ENCODE measurements at places on chromosomes 1 and 21.

DNA sequence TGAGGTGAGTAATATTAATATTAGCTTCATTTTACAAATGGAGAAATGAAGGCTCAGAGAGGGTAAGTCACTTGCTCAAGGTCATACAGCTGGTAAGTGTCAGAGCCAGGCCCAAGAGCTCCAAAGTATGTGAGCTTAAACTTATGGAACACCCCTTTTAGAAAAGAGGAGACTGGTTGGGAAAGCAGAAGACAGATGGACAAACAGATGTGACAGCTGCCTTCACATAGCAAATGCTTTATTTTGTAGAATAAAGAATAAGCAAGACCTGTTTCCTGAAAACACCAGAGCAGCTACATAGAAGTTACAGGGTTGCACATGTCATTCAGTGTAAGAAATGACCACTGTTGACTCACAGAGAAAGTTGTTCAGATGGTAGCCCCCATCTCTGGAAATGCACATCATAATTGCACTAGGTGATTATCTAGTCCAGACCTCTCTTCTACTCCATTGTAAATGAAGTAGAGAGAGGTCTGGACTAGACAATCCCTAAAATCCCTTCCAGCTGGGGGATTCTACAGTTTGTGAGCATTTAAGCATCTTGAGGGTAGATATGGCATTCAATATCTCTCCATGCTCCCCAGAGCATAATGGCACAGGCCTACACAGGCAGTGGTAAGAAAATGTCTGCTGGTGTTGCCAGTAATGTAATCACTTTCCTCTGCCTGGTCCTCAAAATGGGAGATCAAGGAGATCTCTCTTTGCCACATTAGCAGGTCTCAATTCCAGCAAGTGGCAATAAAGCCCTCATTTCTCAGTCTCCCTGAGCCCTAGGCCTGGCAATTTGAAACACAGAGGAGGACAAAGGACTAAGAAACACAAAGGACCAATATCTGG, 188.2 kb upstream of the FGGY start:
- no peak for DNase-seq

GRCh38 chr1:11501491-11501897, 22.5 kb downstream of the DISP3 start:
- DNase-seq: no peak

DNA sequence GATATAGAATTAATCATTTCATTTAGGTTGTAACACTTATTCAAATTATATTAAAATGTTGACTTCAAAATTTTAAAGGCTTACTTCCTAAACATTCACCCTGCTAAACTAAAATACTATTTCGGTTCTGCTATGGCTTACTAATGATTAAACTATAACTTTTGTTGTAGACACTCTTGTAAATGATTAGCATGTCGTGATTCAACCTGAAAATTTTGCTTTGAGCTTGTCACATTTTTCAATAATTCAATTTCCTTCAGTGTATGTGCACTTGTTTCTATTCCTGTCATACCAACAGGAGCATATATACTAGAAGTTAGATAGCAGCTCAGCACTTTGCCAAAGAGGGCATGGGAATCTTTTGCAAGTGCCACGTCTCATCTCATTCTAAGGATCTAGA, 1018.8 kb downstream of the AMY1C start:
- no peak for DNase-seq

- no peak for DNase-seq
Measured at GRCh38 chr1:44425341-44426082, 20.5 kb downstream of the RNF220 start.

GRCh38 chr1:23242414-23242813, 25.1 kb upstream of the HTR1D start:
- DNase-seq: no peak

GRCh38 chr1:3611170-3612019, at the start of gene MEGF6:
MEGF6 (minus strand) TSS chr1:3611508; CDS start chr1:3611268, 240 bp downstream.
- no peak for DNase-seq

GRCh38 chr1:248751142-248751541, 4.4 kb downstream of the LYPD8 start:
- no peak for DNase-seq

DNA sequence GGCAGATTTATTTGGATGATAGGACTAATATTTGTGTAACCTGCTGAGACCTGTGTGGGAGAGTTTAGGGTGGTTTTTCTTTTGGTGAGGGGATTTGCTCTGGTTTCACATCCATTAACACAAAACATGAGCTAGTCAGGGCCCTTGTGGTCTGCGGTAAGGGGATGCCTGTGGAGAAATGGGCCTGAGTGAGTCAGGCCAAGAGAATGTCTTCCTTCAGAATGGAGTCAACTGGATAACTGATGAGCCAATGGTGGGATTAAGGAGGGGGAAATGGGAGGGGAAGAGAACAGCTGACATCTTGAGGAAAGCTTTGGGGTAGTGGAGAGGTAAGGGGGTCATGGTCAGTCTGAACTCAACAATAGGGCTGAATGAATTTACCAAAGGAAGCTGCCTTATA, 13.9 kb downstream of the WNT2B start:
- peak; percentile 88 for DNase-seq

GRCh38 chr1:107147843-107148242, 7.0 kb downstream of the NTNG1 start:
- DNase-seq: no peak

- DNase-seq: no peak
Measured at GRCh38 chr1:152227310-152227928, 3.4 kb upstream of the HRNR start.

- DNase-seq: no peak
Measured at GRCh38 chr1:112997781-112998180, 41.8 kb upstream of the SLC16A1 start.

GRCh38 chr1:97489834-97490233, 431.0 kb downstream of the DPYD start:
- DNase-seq: peak; percentile 9
